ENCODE measurements at places on chromosomes 4 and X.

- DNase-seq = no peak
Observed at GRCh38 chr4:20017070-20017776, 234.5 kb upstream of the SLIT2 start.

DNA sequence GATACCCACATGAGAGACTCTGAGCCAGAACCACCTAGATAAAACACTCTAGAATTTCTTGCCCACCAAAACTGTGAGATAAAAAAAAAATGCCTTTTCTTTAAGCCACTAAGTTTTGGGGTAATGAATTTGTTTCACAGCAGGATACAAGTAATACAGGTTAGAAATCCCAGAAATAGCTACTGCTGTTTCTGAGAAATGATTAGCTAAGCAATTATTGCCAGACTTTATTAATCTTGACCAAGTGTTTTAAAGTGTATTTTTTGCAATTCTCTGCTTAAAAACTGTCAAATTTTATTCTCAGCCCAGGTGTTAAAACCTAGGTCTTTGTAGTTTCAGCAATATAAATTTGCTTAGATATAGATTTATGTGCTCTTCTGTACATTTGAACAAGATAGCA, 58.6 kb upstream of the CAPN6 start:
- no peak for DNase-seq

DNA sequence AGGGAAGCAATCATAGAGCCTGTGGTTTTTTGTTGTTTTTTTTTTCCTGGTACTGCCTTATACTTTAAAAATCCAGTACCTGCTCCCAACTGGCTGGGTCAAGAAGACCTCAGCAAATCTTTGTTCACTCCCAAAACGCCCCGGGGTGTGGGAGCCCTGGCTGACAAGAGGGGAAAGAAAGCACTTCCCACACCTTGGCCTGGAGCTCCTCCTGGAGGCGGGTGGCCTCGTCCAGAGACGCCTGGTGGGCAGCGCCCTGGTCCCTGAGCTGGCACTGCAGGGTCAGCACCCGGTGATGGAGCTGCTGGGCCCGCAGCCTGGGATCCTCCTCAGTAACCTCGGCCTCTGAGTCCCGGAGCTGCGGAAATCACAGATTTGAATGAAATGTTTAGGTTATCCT, 38.2 kb downstream of the C4orf50 start:
- DNase-seq = peak; percentile 13

DNA sequence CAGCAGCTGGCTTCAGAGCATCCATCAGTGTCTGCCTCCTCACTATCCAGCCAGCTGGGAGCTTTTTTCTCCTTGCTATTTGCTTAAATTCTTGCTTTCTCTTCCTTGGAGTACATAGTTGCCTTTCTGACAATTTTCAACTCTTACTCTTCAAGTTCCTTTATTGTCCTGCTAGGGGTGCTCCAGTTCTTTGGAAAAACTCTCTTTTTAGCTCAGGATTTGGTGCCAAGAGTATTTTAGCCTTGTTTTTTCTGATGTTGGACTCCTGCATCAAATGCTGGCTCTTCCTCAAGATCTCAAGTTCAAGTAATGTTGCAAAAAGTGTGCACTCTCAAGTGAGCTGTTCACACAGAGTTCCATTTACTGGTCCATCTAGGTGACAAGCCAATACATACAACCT, 126.4 kb downstream of the KDR start:
- no peak for DNase-seq

GRCh38 chrX:23788521-23788920, 5.5 kb downstream of the SAT1 start:
- DNase-seq = no peak

GRCh38 chr4:140092094-140092851, 61.7 kb downstream of the MAML3 start:
- DNase-seq = peak; percentile 7

DNA sequence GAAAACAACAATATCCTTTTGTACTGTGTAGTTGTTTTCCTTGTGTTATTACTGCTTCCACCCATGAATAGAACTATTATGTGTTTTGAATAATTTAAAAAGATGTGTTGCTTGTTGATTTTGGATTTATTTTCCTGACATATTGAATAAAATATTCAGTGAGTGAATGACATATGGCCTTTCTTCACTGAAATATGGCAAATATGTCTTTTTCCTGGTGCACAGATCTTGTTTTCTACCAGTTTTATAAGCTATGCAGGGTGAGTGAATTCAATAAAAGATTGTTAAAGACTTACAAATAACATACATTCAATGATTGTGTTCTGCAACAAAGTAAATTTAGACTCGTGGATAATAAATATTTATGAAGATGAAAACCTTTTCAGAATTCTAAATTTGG, 1216.3 kb upstream of the ADGRL3 start:
- DNase-seq = no peak

- DNase-seq = no peak
Observed at GRCh38 chr4:33850371-33850902, 2393.9 kb downstream of the ARAP2 start.

DNA sequence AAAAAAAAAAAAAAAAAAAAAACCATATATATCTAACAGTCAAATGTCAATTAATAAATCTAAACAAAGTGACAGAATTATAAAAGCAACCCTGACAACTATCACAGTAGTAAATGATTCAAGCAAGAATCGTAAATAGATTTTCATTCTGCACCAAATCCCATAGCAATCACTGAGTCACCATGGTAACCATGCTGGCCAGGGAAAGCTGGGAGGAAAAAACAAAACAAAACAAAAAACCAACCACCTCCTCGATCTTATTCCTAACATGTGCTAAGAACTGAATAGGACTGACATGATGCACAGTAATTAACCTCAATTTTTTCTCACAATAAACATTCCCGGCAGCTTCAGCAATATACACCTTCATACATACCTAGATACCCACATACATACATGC, 30.6 kb upstream of the RAB40A start:
- no peak for DNase-seq

- no peak for DNase-seq
Observed at GRCh38 chr4:176886135-176886534, 93.4 kb upstream of the VEGFC start.

- DNase-seq = peak; percentile 47
Observed at GRCh38 chr4:100738196-100739165, 220.7 kb upstream of the EMCN start.

- no peak for DNase-seq
Observed at GRCh38 chr4:24001486-24002329, 111.9 kb upstream of the PPARGC1A start.

GRCh38 chrX:153816831-153817690, 13.3 kb downstream of the PDZD4 start:
- DNase-seq = no peak

- no peak for DNase-seq
Observed at GRCh38 chr4:154720123-154720522, 23.7 kb upstream of the LRAT start.

DNA sequence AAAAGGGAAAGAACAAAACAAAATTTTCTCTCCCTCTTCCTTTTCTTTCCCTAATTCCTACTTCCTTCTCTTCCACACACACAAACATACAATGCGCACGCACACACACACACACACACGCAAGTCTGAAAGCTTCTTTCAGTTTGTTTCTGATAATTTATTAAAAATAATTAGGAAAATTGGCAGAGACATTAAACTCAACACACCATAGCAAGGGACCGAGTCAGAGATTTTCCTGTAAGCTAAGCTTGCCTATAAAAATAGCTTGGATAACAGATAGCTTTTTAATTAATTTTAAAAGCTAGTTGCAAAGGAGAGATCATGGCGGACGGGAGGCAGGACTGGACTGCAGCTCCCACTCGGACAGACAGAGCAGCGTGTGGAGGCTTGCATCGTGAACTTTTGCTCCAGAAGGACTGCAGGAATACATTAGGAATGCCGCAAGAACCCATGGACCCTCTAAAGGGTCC, 92.6 kb upstream of the MAPK10 start:
- no peak for DNase-seq

GRCh38 chr4:83732114-83732635, 196.3 kb downstream of the GPAT3 start:
- DNase-seq = no peak

- DNase-seq = no peak
Observed at GRCh38 chr4:134465417-134465816, 263.8 kb upstream of the PABPC4L start.

DNA sequence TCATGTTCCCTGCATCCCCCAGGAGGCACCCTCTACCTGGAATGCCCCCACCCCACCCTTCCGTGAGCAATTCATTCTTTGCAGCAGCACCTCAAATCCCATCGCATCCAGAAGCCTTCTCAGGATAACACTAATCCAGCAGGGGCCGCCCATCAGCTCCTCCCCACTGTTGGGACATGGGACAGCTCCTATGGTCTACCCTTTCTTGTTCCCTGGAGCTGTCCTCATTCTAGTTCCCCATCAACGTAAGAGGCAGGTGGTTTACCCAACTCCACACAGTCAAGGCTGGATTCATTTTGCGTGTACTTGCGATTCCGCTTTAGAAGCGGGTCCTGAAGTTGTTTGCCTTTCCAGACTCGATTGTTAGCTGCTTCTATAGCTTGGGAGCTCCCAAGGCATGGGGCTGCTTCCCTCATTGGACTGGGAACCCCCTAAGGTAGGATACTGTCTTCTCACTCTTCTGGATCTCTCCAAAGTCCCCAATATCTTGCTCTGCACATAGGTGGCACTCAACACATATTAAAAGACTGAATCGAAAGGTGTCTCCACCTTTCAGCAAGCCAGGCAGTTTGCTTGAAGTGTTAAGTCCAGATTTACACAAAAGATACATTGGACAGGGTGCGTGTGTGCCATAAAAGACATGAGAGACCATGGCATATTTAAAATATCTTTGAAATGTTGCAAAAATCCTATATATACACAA, 942 bp upstream of the APLN start:
- DNase-seq = no peak

DNA sequence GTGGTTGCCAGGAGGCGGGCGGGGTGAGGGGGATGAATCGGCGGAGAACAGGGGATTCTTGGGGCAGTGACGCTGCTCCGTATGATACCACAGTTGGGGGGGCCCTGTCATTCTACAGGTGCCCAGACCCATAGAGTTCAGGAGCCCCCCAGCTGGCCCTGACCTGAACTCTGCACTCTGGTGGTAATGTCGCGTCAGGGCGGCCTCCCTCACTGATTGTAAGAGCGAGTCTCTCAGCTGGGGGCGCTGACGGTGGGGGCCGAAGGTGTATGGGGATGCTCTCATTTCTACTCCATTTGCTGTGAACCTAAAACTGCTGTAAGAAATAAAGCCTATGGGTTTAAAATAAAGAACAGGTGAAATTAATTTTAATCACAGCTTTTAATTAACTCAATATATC, 91.8 kb upstream of the PSAPL1 start:
- DNase-seq = no peak

GRCh38 chr4:168360271-168360670, 41.7 kb upstream of the DDX60 start:
- no peak for DNase-seq

- DNase-seq = no peak
Observed at GRCh38 chr4:88999392-88999930, 57.5 kb downstream of the FAM13A start.

GRCh38 chrX:5388087-5388486, 840.6 kb downstream of the NLGN4X start:
- DNase-seq = no peak

- DNase-seq = no peak
Observed at GRCh38 chrX:27987862-27988646, 6.8 kb upstream of the DCAF8L1 start.

GRCh38 chr4:108255203-108255747, 86.5 kb upstream of the LEF1 start:
- DNase-seq = no peak

GRCh38 chrX:67610282-67610681, 66.5 kb downstream of the AR start:
- no peak for DNase-seq

- DNase-seq = no peak
Observed at GRCh38 chr4:162450531-162451035, 286.8 kb upstream of the FSTL5 start.

- no peak for DNase-seq
Observed at GRCh38 chrX:38249965-38250364, 29.3 kb upstream of the SRPX start.

DNA sequence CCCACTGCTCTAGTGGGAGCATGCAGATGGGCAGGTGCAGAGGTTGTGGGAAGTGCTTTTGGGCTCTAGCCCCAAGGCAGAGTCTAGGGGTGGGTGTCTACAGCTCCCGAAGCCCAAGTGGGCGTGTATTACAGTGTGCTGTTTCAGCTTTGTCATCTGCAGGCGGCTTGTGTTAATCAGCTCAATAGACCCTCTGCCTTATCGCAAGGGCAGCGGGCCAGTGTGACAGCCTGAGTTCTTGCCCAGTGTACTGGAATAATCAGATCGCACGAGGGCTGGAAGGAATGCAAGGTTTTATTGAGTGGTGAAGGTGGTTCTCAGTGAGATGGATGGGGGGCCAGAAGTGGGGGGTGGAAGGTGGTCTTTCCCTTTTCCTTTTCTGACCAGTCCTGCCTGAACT, 529.4 kb upstream of the AMOT start:
- no peak for DNase-seq

- no peak for DNase-seq
Observed at GRCh38 chr4:89599026-89599425, 237.9 kb downstream of the SNCA start.

GRCh38 chrX:52078131-52078530, 9.1 kb upstream of the MAGED4B start:
- DNase-seq = no peak

DNA sequence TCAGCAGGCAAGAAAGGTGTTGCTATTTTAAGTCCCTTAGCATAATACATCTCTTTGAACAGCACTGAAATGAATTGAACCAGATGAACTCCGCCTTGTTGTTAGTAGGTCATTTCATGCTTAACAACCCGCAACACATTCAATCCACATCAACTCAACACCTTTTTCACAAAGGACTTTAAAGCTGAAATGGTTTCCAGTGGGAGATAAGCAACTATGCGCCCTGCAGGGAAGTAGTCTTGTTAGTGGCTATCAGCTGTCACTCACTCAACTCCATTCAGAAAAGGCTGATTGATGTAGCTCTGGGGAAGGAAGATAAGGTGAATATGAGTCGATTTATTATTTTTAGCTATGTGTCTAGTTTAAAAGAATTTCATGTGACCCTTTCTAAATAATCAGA, 46.0 kb downstream of the ATP8A1 start:
- DNase-seq = no peak

- DNase-seq = no peak
Observed at GRCh38 chrX:123167621-123168020, 16.5 kb upstream of the GRIA3 start.

- DNase-seq = no peak
Observed at GRCh38 chr4:39626261-39626660, 12.4 kb downstream of the SMIM14 start.

DNA sequence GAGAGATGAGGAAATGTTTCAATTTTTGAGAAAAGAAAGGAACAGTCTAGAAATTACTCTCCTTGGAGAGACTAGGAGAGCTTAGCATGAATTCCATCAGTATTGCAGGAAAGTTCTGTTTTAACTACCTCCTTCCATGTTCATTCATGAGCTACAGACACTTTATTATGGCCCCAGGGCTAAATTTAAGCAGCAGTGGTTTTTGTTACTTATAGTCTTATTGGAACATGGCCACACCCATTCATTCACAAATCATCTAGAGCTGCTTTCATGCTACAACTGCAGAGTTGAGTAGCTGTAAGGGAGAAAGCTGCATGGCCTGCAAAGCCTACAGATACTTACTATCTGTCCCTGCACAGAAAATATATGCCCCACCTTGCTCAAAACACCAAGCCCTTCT, 81.7 kb downstream of the SHISA3 start:
- DNase-seq = no peak

GRCh38 chr4:100208459-100208858, 18.2 kb upstream of the DDIT4L start:
- DNase-seq = no peak

All from Calu3 (cell line).